Natural killer cell (primary cell): ENCODE measurements at places on chromosomes 5 and 9. TPM values are rescaled to one million over a fixed set of nuclear protein-coding genes. Genes with fewer than 3 reads are reported as not detected.

Gene MACIR
- total RNA-seq: 5.3 TPM

Gene HAVCR1
- total RNA-seq: 14.6 TPM

Gene BARHL1
- not detected for total RNA-seq

Gene SPATA6L
- total RNA-seq: 4.3 TPM

GRCh38 chr9:109906766-109907382 lies 126.9 kb downstream of the PALM2AKAP2 start:
- H3K4me3 ChIP-seq: no peak overlapping the region
- H3K36me3 ChIP-seq: no peaks in the 10 kb centered on the region
- H3K27ac ChIP-seq: no peak overlapping the region
- H3K27me3 ChIP-seq: no peaks in the 10 kb centered on the region
- DNase-seq: no peak

DNA sequence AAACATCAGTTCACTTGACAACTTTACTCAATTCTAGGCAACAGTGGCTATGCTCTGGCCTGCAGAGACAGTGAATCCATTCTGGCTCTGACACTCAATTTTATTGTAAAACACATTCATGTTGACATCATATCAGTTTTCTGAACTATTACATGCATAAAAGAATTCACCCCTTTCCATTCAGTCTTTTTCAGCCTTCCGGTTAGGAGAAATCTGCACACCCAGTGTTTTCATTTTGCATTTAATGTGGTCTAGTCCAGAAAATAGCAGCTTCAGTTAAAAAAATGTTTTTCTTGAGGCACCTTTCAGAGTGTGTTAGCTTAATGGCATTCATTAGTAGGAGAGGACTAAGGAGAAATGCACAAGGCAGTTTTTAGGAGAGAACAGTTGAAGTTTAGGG lies 95.1 kb downstream of the PBX3 start:
- no peak overlapping the region for H3K4me3 ChIP-seq
- no peaks in the 10 kb centered on the region for H3K4me1 ChIP-seq
- H3K27me3 ChIP-seq: no peaks in the 10 kb centered on the region
- no peak for DNase-seq

- H3K36me3 ChIP-seq: no peaks in the 10 kb centered on the region
- no peaks in the 10 kb centered on the region for H3K27me3 ChIP-seq
- no peak overlapping the region for H3K4me3 ChIP-seq
- no peak overlapping the region for H3K27ac ChIP-seq
- H3K4me1 ChIP-seq: no peaks in the 10 kb centered on the region
Measured at GRCh38 chr5:171580502-171581265, 161.2 kb downstream of the FGF18 start.

GRCh38 chr5:172321593-172321992 lies 38.0 kb upstream of the UBTD2 start:
- H3K36me3 ChIP-seq: no peaks in the 10 kb centered on the region
- H3K4me1 ChIP-seq: no peaks in the 10 kb centered on the region
- no peaks in the 10 kb centered on the region for H3K27me3 ChIP-seq

DNA sequence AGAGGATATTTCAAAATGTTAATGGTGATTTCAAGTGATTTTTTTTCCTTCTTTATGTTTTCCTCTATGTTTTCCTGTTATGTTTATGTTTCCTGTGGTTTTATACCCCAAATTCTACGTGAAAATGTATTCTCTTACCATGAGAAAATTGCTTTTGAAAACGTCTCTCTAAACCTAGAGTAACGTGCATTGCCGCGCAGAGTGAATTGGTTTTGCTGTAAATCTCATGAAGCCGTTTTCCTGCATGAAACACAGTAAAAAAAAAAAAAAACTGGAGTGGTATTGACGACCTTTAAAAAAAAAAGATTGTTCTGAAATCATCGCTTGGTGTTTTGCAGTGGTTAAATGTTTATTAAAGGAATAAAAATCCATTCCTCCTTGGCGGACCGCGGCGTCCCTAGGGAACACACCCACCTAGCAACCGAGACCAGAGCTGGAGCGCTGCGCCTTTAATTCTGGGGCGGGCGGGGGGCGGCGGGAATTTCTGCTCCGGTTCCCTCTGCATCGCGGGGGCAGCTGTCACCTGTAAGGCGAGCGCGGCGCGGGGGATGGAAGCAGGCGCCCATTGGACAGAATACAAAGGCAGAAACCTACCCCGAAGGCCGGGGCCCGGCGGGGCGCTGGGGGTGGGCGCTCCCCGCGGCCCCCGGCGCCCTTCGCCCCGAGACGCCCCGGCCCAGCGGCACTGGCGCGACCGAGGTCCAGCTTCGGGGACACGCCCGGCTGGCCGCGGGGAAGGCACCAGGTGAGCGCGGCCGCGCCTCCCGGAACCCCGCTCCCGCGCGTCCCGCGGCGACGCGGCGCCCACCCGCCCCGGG lies at the start of gene SOWAHA:
TSS of gene SOWAHA (plus strand) at position 522 of the 818 bp plus-strand sequence. CDS start 320 bp downstream, outside the sequence.
- DNase-seq: no peak
- H3K4me1 ChIP-seq: peaks cover 3% of the 10 kb centered on the region
- no peak within 1 kb of the TSS for H3K4me3 ChIP-seq
- H3K27me3 ChIP-seq: peaks cover 18% of the 10 kb centered on the region
- no peak within 1 kb of the TSS for H3K27ac ChIP-seq
